H1 (cell line): ENCODE measurements at places on chromosomes 2 and 18.
A peak's percentile ranks its signal among the peaks of the same experiment; 100 is the strongest.

DNA sequence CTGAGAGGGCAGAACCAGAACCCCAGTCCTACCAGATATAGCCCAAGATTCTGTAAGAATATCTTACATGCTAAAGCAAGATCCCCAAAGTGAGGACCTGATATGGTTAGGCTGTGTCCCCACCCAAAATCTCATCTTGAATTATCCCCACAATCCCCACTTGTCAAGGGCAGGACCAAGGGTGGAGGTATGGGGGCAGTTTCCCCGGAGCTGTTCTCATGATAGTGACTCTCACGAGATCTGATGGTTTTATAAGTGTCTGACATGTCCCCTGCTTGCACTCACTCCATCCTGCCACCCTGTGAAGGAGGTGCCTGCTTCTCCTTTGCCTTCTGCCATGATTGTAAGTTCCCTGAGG lies 19.9 kb downstream of the TTC32 start:
- no peak for DNase-seq

DNA sequence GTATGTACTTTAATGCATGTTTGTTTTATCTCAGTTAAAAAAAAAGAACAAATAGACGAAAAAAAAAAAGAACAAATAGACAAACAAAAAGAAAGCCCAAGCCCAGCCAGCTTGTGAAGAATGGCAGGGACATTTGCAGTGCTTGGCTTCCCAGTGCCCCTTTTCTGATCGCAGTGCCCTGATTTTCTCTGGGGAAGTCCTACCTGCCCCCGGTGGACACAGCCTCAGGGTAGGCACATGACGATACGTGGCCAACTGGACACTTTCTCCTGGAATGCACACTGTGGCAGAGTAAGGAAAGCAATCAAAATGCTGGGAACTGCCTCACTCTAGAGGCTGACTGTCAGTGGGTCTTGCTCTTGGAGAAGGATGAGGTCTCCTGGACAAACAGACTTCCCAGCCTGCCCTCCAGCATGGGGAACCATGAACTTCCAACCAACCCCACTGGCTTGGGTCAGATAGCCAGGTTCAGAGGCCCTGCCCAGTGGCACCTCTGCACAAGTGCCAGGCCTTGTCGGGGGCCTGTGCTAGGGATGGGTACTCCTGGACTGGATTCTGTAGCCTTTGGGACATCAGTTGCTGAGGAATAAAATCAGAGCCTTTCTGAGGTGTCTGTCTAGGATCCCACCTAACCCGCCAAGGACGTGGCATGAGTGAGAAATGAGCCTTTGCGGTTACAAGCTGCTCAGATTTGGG lies 76.7 kb downstream of the INHBB start:
- DNase-seq: no peak

DNA sequence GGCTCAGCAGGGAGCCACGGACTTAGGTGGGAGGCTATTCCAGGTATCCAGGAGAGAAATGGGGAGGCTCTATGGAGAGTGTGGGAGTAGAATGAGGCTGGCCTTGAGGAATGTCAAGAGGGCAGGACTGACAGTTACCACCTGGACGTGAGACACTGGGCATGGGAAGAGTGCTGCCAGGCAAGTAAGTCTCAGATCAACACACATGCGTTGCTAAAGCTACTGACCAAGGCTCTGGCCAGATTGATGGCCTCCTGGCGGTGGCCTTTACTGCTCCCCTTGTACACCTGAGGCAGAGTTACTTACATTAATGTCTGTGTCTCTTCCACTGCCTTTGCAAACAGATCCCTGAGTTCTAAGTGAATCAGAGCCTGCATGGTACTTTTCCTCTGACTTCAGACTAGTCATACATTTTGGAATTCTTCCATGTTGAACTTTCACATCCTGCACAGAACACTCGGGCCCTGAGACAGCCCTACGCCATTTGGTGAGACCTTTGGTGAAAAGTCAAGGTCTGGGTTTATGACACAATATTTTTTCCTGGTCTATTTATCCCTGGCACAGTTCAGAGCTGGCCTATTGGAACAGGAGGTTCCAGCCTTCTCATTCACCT lies 398.8 kb upstream of the TRIB2 start:
- DNase-seq: no peak

DNA sequence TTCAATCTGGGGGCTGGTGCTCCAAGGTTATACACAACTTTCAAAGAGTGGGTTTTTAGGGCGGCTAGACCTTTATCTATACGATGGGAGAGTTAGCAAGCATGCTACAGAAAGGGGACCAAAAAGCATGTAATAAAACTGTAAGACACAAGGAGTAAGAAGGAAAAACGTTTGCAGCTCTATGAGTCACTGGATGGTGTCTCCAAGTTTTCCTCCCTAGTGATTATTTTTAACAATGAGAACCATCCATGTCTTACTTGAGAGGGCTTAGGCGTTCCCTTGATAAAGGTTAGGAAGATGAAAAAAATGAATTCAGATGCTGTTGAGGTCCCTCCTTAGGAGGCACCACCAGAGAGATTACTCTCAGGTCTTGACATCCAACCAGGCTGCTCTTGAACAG lies 75.9 kb downstream of the HRH4 start:
- DNase-seq: no peak

DNA sequence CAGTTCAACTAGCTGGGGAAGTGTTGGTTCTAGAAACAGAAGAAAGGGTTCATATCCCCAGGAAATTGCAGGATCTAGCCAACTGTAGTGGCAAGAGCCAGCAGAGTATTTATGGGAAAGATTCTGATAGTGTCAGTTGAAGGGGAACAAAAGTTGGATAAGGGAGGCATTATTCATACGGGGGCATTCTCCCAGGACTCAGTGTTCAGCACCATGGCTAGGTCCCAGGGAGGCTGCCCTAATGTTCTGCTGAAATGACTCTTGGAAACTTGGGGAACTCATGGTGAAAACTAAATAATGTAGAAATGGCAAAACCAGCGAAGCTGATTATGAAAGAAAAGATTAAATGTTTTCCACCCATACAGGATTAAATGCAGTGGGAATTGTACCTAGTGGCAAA lies 543.7 kb downstream of the TRIB2 start:
- peak; percentile 46 for DNase-seq

DNA sequence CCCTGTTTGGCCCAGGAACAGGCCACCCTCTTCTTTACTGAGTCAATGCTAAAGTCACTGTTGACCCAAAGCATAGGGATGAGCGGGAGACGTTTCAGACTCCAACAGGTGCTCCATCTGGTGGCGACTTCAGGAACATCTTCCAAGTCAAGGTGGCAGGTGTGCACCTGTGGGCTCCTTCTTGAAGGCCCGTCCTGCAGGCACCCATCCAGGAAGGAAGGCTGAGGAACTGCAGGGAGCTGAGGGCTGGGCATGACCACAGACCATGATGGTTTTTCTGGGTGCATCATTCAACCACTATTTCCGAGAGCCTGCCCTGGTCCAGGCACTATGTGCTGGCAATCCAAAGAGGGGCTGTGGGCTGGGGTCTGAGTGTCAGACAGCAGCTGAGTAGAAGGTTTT lies 142.8 kb downstream of the NDUFA10 start:
- DNase-seq: peak; percentile 88

DNA sequence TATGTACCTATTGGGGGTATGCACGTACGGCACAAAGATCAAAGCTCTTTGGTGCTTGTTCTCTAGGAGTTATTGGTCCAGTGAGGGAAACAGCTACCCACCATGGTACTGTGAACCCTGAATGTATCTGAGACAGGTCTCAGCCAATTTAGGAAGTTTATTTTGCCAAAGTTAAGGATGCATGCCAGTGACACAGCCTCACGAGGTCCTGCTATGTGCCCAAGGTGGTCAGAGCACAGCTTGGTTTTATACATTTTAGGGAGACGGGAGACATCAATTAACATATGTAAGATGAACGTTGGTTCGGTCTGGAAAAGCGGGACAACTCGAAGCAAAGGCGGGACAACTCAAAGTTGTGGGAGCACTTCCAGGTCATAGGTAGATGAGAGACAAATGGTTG lies 75.8 kb downstream of the SOWAHC start:
- DNase-seq: no peak
